ENCODE measurements at places on chromosomes 4 and X.

GRCh38 chr4:126559961-126560360 lies 1072.8 kb upstream of the INTU start:
- DNase-seq: no peak

- peak; percentile 3 for DNase-seq
Measured at GRCh38 chr4:118033148-118034052, 886 bp upstream of the NDST3 start.

DNA sequence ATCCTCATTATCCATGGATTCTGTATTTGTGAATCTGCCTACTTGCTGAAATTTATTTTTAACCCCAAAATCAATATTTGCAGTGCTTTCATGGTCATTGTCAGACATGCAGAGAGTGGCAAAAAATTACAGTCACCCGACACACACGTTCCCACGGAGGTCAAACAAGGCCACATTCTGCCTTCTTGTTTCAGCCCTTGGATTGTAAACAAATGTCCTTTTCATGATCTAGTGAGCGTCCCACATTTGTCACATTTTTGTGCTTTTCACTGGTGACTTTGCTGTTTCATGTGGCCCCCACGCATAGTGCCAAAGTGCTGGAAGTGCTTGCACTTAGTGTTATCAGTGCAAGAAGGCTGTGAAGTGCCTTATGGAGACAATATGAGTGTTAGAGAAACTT lies 45.0 kb downstream of the SOD3 start:
- DNase-seq: no peak

DNA sequence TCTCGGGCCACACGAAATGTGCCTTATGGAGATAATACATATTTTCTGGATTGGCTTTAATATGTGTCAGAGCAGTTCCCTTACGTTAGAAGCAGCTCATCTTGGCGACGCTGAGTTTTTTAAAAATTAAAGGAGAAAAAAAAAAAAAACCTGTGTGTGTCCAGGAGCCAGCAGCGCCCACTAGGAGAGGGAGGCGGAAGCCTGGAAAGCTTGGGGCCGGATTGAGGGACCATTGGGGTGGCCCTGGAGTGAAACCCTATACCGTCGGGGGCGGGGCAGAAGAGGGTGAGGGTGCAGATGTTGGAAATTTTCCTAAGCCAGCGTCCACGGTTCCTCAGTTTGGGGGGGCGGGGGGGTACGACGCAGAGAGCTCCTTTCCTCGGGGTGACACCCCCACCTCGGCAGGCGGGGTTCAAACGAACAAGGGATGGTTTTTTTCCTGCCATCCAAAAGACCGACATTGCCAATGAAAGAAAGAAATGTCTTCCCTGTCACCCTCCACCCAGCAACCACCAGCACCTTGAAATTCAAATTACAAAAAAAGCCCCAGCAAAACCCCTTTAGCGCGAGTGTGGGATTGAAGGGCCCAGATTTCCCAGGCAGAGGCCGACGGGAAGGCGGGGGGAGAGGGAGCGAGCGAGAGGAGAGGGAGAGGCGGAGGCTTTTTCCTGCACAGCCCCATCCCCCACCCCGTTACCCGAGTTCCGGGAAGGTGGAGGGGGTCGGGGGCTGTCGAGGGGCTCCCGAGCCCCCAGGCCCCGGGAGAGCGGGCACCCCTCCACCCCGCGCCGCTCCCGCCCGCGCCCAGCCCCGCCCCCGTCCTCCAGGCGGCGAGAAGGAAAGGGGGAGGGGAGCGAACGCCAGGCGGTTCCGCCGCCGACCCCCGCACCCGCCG lies 859 bp downstream of the SMARCA1 start:
- no peak for DNase-seq

- no peak for DNase-seq
Measured at GRCh38 chr4:47084111-47084510, 52.7 kb downstream of the GABRB1 start.

DNA sequence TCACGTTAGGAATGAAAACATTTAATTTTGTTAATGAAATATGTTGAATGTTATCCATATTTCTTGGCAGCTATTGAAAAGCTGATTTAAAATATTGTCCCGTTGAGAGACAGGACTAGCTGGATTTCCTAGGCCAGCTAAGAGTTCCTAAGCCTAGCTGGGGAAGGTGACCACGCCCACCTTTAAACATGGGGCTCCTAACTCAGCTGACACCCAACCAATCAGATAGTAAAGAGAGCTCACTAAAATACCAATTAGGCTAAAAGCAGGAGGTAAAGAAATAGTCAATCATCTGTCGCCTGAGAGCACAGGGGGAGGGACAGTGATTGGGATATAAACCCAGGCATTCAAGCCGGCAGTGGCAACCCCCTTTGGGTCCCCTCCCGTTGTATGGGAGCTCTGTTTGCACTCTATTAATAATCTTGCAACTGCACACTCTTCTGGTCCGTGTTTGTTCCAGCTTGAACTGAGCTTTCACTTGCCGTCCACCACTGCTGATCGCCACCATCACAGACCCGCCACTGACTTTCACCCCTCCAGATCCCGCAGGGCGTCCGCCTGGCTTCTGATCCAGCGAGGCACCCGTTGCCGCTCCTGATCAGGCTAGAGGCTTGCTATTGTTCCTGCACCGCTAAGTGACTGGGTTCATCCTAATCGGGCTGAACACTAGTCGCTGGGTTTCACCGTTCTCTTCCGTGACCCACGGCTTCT lies 308.9 kb downstream of the GLUD2 start:
- DNase-seq: no peak

- no peak for DNase-seq
Measured at GRCh38 chrX:17563076-17563475, 174.2 kb upstream of the SCML1 start.

DNA sequence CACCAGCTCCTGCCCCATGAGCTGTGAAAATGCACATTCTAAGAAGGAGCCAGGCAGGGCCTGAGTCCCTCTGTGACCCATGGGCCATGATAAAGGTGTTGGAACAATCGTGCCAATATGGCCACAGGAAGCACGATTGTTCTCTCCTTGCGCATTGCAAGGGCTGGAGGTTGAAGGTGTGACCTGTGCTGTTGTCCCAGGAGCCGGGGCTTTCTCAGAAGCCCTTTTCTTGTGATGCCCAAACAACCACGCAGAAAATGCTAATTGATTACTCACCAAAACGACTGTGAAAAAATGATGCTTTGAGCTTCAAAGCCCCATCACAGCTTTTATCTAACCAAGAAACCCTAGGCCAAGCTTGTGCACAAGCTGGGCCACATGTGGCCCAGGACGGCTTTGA lies 33.8 kb downstream of the USP11 start:
- no peak for DNase-seq

DNA sequence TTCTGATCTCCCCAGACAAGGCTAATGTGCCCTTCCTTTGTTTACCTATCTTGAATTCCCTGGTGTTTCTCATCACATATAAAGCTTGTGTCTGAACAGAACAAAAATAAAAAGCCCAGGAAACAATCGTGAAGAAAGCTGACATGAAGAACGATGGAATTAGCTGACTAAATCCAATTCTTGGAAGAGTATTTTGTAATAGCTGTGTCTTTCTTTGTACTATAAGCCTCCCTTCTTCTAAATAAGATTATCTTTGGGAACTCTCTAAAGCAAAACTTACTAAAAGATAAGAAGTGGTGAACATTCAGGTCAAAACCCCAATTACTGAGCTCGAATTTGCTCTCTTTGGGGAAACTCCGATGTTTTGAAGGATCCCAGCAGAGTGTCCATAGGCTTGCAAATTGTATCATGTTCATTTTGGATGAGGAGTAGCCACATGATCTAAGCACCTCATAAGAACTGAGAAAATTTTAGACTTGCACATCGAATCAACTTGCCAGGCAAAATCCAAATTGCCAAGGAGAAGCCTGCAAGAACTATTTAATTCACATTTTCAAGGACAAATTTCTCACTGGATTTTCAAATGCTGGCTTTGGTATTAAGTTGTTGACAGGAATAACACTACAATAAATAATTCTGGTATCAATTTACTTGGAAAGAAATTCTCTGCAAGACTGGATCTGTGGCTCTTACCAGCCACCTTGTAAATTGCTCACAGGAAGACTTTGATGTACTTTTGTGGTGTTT lies 106.2 kb downstream of the LNX1 start:
- no peak for DNase-seq

- no peak for DNase-seq
Measured at GRCh38 chr4:20423420-20423819, 171.7 kb downstream of the SLIT2 start.

GRCh38 chr4:140149846-140150635 lies 3.9 kb downstream of the MAML3 start:
- DNase-seq: peak; percentile 52

DNA sequence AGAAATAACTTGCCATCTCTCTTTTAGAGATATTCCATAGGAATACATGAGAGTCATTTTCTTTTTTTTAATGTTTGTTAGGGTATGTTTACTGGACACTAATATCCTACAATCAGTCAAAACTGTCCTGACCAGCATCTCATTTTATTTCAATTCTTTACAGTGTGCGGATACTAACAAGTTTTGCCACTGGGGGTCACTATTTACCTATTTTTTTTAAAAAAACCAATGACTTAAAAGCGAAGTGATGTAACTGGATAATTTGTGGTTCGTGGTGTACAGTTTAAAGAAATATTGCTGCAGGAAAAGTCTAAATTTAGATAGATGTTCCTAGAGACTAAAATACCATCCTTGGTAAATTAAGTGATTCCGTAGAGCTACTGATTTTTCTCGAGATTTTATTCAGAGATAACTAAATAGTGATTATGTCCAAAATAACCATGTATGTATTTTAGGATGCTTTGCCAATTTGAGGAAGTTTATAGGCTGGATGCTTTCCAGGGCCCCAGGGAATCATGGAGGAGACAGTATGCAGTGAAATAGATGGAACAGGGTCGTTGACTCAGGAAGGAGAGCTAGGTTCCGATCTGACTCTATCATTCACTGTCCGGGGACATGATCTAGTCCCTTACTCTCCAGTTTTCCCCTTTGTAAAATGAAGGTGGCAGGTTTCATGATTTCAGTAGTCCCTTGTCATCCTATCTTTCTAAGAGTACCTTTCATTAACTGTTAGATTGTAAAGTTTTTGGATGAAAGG lies 34.0 kb upstream of the GNPDA2 start:
- DNase-seq: no peak

GRCh38 chrX:150478496-150479492 lies 89.6 kb upstream of the MTM1 start:
- DNase-seq: peak; percentile 60

Data from stimulated activated naive CD8-positive, alpha-beta T cell treated with anti-CD3 and anti-CD28 coated beads, Interleukin-15, amount 100 ng/mL, for 72 hours (primary cell).